ENCODE measurements at places on chromosomes 4 and X.

- DNase-seq = no peak
These were observed 56.8 kb downstream of the RBPJ start for GRCh38 chr4:26377328-26378311.

DNA sequence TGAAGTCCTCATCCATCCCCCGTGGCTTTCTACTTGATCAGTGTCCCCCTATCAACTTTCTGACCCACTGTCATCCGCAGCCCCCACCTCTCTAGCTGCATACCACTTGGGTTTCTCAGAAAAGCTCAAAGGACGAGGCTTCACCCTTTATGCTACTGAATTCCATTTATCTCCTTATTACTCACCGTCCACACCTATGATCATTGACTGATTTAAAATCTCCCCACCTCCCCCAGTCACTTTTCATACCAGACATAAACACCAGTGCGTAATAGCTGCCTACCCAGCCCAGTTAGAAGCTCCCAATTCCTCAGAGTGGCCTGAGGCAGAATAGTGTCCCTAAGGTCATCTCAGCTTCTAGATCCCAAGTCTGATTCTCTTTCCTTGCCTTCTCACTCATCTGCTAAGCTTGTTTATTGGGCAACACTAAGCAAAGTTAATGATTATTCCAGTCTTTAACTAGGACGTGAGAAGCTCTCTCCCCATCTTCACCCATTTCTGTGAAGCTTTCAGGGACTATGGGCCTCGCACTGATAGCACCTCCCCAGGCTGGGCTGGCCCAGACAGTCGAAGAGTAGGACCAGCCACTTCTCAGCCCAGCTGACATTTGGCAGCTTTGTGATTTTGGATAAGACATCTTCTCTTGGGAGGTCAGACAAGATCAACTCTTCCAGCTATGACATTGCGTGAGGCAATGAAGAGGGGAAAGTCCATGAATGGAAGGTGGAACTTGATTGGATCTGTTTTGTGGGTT, 7.2 kb upstream of the DDX60L start:
- no peak for DNase-seq

DNA sequence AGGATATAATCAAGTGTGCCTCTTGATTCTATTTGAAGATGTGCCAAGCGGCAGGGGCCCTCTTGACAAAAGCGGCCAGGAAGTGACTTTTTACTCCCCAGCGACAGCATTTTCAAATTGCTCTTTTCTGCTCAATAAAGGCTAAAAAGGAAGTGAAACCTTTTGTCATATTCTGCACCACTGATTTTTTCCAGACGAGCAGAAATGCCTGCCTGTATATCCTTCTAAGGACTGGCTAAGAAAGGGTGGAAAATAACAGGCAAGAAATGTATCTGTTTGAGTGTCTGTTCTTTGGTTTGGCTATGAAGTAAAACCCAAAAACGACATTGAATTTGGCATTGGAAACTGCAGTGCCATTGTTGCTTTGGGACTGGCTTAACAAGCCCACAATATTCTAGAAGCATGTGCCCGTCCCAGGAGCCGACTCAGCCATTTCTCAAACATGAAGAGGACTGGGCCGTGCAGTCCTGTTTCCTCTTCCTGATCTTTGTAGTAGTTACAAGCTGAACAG, 25.4 kb downstream of the TMSB4X start:
- no peak for DNase-seq

DNA sequence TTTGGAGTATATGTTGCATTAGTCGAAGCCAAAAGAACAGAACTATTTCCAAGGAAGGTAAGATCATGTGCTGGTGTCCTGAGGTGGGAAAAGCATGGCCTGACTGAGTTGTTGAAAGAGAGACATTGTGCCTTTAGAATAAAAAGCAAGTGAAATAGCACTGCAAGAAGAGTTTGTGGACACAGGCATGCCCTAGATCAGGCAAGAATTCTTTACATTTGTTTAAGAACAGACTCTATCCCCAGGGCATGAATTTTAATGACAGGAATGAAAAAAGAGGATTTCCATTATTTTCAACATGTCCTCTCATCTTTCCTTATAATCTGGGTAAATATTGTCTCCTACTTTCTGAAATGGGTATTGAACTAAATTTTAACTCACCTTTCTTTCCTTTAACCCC, 516.2 kb upstream of the GALNT7 start:
- DNase-seq = no peak

- DNase-seq = no peak
These were observed 89.0 kb downstream of the NSUN7 start for GRCh38 chr4:40838742-40839141.

DNA sequence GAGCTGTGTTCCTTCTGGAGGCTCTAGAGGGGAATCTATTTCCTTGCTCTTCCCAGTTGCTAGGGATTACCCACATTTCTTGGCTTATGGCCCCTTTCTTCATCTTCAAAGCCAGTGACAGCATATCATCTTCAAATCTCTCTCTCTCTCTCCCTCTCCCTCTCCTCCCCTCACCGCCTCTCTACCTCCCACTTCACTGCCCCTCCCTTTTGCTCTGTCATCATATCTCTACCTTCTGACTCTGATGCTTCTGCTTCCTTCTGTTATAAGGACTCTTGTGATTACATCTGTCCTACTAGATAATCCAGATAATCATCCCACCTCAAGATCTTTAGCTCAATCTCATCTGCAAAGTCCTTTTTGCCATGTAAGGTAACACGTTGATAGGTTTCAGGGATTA, 93.1 kb upstream of the TEX13D start:
- DNase-seq = no peak

DNA sequence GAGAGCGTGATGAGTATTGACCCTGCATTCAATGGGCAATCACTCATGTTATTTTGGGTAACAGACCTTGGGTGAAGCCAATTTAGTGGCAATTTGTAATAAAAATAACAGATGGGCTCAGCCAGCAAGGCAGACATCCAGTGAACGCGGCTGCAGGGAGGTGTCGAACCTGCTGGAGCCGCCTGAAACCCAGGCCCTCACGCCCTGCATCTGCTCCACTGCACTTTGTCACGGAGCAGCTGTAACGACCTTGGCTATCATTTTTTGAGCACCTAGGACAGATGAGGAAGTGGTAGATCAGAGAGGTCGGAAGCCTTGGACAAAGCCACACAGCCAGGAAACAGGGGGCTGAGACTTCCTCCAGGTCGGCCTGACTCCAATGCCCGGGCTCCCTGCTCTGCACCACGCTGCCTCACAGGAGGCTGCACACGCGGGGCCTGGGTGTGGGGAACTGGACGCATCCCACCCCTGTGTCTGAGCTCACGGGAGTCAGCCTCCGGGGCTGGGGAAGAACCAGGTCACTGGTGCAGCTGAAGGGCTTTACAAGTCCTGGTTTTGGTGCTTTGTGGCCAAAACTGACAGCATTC, 19.4 kb downstream of the HMX1 start:
- DNase-seq = no peak

GRCh38 chrX:12950851-12951594, 23.9 kb upstream of the TMSB4X start:
- DNase-seq = peak; percentile 6

GRCh38 chrX:108438110-108438623, at the start of gene COL4A6:
Gene COL4A6, minus strand, starts transcription at chrX:108438422. Its CDS starts 226 bp downstream, at chrX:108438196.
- no peak for DNase-seq

GRCh38 chr4:99205153-99205979, 13.7 kb downstream of the ADH6 start:
- DNase-seq = no peak

DNA sequence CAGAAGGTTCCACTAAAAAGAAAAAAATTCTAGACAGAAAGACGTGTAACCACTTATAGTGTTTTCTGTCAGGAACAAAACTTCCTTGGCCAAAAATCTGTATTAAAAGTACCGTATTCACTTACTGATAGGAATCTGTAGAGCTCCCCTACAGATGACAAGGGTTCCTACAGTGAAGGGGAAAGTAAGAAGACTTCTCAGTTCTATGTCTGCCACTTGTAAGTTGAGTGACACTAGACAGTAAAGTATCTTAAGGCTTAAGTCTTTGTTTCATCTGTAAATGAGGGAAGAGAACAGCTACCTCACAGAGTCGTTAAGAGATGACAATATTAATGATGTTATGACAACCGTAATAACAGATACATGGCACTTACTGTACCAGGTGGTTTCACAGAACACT, 3.3 kb downstream of the COQ2 start:
- DNase-seq = no peak

GRCh38 chr4:119025916-119026661, 109.5 kb upstream of the MYOZ2 start:
- peak; percentile 11 for DNase-seq

DNA sequence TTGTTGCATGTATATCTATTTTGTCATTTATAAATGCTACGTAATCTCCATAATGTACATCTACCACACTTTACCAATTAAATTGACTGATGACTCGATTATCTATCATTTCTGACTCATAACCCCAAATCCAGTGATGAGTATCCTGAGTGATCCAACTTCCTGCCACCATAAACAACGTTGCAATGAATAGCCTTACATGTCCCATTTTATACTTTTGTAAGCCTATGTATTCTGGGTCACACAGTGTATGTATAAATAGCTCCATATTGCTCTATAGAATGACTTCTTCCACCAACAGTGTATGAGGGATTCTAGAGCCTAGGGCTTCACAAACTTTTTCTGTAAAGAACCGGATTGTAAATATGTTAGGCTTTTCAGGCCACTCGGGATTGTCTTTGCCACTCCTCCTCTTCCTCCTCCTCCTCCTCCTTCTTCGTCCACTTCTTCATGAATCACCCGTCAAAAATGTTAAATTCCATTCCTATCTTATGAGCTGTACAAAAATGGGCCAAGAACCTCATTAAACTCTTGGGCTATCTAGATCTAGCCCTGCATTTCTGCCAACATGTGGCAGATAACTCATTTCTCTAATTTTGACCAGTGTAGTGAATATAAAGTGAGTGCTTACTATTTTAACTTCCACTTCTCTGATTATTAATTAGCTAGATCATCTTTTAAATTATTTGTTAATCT, 672.2 kb upstream of the AMOT start:
- DNase-seq = no peak

DNA sequence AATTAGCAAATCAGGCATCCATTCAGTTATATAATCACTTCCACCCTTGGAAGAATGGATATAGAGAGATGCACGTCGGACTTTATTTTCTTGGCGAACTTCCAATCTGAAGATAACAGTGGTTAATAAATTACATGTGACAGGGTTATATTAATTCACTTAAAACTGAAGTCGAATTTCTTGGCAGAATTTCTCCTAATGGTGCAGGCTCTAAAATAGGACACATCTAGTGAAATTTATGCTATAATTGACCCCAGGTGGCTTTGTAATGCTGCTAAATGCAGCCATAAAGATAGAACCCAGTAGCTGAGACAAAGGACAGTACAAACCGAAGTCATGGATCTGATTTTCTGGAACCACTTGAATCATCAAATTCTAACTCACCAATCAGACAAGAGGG, 20.8 kb upstream of the SLC10A4 start:
- DNase-seq = no peak
